ENCODE measurements at places on chromosomes 12 and 14.

- no peak for DNase-seq
Observed at GRCh38 chr12:84969226-84969625, 56.6 kb upstream of the SLC6A15 start.

- DNase-seq: no peak
Observed at GRCh38 chr12:66115071-66115600, 15.4 kb downstream of the LLPH start.

DNA sequence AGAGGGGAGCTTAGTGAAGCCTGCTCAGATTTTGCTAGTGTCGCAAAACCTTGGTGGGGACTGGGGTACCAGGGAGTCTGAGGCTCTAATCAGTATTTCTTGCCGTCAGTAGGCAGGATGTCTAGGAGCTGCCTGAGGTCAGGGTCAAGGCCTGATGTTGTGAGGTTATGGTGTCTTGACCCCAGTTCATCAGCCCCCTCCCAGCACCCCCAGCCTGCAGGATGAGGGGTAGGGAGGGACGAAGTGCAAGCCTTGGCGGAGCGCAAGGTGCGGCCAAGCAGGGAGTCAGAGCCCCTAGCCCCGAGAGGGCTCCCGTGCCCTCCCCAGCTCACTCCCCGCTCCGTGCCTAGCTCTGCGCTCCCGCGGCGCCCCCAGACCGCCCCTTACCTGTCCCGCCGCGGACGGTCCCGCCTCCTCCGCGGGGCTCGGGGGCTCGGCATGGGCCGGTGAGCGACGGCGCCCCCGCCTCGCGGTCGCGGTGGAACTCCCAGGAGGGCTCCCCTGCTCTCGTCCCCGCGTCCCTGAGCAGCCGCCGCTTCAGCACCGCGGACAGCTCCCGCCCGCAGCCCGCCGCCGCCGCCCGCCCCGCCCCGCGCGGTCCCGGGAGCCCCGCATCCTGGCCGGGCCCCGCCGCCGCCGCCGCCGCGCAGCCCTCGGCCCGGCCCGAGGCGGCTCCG is 347 bp downstream of the SYNDIG1L start:
- DNase-seq: peak; percentile 23

- no peak for DNase-seq
Observed at GRCh38 chr12:118603610-118604361, 227.4 kb downstream of the SUDS3 start.

DNA sequence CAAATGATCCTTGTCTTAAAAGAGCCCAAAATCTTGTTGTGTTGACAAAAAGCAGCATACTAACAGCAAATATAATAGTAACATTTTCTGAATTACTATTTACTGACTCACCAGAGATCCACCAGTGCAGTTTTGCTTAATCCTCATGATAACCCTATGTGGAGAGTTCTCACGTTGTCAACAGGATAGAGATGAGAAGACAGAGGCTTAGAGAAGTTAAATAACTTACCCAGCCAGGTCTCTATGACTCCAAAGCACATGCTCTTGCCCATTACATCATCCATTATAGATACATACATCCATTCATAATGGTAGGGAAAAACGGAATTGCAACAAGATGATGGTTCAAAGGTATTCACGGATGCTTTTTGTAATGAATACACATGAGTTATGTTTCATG is 111.9 kb downstream of the PAX9 start:
- no peak for DNase-seq

GRCh38 chr12:108559748-108560147 is 1.2 kb downstream of the SART3 start:
- no peak for DNase-seq

DNA sequence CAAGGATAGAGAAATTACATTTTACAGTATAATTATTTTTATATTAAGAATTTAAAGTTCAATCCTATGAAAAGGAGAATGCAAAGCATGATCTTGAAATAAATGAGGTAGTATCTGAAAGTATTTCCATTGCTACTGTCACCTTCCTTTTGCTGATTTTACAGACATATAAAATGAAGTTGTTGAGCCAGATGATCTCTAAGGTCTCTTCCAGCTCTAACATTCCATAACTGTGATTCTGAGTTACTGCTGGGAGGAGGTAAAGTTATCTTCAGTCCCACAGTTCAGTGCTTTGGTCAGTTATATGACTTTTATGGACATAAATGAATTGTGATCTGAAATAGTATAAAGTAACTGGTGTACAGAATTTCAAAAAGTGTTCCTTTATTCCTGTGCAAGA is 52.8 kb downstream of the SLC38A6 start:
- no peak for DNase-seq

DNA sequence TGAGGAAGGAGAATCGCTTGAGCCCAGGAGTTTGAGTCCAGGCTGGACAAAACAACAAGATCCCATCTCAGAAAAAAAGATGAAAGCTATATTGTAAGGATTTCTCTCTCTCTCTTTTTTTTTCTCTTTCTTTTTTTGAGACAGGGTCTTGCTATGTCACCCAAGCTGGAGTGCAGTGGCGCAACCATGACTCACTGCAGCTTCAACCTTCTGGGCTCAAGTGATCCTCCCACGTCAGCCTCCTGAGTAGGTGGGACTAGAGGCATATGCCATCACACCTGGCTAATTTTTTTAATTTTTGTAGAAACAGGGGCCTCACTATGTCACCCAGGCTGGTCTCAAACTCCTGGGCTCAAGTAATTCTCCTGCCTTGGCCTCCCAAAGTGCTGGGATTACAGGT is 5.8 kb upstream of the MRPL42 start:
- DNase-seq: no peak

- no peak for DNase-seq
Observed at GRCh38 chr14:65070471-65070976, 31.8 kb downstream of the MAX start.

- no peak for DNase-seq
Observed at GRCh38 chr14:54651649-54652048, 84.7 kb downstream of the SAMD4A start.
